ENCODE measurements at places on chromosomes 2 and 18.

GRCh38 chr2:168568476-168569267 is 112.6 kb downstream of the CERS6 start:
- no peak for DNase-seq

DNA sequence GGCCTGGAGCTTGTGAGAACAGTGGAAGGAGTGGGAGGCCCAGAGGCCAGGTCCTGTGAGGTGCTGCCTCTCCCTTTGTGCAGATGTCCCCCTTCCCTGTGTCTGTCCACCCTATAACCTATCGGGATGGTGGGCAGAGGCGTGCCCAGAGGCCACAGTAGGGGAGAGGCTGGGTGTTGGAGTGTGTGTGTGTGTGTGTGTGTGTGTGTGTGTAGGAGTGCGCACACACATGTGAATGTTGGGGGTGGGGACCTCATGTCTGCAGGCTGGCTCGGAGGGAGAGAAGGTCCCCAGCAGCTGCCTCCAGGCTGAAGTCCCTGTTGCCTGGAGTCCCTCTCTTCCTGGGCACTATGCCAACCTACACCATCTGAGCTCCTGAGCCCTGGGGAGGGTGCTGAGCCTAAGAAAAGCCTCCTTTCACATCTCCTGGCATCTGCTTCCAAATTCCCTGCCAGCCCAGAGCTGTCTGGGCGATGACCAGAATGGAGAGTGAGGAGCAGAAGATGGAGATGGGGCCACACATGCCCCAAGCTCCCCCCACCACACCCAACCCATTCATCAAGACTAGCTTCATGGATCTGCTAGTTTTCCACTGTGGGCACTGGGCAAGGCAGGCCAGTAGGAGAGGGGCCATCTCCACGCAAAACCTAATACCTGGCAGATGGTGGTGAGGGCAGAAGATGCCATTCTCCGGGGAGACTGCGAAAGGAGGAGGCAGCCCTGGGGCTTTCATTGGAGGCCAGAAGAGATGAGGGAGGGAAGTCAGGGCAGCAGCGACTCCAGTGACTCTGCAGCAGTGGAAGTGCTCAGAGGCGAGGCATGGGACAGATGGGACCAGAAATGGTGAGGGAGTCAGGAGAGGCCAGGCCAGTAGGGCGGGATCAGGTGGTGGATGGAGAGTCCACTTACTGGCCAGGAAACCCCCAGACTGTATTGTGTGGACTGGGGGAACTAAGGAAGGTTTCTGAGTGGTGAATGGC is 20.3 kb downstream of the KCNK3 start:
- no peak for DNase-seq

- DNase-seq: peak; percentile 54
Measured at GRCh38 chr2:23384551-23385343, at the start of gene KLHL29. Gene KLHL29 (plus strand): TSS chr2:23385179. CDS start chr2:23562197, 177,018 bp downstream.

DNA sequence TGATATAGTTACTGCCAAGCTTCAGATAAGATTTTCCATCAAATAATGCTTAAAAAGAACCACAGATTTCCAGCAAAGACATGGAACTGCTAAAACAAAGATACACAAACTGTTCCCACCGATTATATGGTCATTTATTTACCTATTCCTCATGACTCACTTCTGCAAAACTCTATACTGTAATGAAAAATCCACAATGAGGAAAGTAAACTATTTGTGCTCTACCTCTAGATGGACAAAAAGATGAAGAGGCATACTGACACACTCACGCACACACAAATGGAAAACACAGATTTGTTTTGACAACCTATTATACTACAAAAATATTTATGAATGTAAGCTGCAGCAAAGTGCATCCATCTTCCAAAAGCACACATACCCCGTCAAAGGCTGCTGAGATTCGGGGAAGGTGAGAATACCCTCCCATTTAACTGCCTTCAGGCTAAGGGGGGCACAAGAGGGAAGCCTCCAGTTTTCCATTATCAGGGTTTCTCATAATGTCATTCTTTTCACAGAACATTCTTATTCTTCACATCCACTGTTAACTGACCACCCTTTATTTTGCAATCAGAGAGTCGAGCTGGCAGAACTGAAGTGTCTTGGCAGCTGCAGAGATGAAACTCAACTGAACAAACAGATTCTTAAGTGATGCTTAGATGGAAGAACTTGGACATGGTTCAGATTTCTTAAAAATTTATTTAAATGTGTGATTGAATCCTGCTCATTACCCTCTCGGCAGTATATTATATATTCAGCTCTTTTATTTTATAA is 115.9 kb upstream of the TANK start:
- no peak for DNase-seq

DNA sequence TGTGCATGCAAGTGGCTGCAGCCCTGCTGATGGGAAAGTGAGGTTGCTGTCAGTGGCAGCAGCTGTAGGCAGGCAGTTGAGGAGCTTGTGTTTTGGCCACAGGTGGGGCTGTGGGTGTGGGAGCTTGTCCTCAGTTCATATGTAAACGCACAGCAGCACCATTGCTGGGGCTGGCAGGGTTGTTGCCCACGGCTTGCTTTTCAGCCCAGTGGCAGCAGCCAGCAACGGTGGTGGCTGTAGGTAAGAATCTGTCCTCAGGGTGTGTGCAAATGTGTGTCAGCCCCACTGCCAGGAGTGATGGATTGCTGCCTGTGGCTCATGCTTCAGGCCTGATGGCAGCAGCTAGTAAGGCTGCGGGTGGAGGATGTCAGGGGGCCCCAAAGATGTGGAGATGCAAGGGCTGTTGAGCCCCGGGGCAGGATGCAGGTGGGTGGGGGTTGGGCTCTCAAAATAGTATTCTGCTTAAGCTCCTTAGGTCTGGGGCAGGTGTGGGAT is 141.3 kb upstream of the THUMPD2 start:
- DNase-seq: no peak

GRCh38 chr2:145655165-145655765 is 1135.3 kb upstream of the ZEB2 start:
- no peak for DNase-seq

GRCh38 chr2:231181860-231182512 is 16.4 kb upstream of the ARMC9 start:
- no peak for DNase-seq

DNA sequence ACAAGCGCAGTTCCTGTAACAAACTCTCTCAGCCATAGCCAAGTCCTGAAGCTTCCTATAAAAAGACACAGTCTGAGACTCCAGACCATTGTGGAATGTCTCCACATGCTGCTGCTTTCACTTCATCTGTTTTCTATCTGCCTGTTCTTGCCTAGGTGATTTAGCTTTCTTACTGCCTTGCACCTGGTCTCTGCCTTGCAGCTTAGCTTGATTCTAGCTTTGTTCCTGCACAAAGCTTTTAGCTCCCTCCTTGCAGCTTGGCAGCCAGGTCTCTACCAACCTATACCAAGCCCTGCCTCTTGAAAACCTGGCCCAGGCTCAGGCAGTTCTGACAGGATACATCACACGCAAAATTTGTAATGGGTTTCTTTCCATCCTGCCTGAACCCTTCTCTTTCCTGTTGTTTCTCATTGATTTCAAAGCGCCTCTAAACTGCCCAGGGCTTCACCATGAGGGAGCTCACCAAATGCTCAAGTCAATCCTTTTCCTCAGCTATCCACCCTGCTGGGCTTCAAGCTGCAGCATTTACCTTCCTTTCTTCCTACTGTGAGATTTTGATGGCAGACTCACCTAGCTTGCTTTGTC is 941.3 kb upstream of the NXPH2 start:
- no peak for DNase-seq

DNA sequence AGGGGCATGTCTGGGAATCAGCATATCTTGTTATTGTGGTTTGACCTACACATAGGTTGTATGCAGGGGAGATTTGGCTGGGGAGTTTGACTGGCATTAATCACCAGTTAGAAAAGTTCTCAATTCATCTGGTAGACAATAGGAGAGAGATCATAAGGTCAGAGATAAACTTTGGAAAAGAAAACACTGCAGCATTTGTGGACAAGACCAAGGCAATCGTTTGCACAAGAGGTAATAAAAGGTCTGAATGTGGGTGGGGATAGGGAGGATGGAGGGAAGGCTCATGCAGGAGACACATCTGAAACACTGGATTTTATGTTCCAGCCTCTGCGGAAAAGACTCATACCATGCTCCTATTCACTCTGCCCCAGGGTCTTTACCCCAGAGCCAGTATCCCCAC is 136.9 kb downstream of the MAIP1 start:
- no peak for DNase-seq

GRCh38 chr2:238974501-238975166 is 126.7 kb downstream of the TWIST2 start:
- no peak for DNase-seq

DNA sequence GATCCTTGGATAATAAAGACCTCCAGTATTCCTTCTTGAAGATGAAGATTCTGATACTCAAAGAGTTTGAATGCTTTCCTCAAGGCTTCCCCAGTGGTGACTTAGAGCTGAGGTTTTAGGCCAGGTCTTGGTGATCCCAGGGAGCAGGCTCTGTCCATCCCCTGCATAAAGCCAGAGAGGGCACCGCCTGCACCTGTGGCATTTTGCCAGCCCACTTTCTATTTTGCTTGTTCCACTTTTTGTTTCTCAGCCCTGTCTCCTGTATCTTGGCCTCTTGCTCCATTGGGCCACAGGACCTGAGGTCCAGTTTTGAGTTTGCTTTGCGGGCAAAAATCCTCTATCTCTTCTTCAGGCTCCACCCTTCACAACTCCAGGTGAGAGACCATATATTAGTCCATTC is 6.7 kb upstream of the SCYGR1 start:
- no peak for DNase-seq

DNA sequence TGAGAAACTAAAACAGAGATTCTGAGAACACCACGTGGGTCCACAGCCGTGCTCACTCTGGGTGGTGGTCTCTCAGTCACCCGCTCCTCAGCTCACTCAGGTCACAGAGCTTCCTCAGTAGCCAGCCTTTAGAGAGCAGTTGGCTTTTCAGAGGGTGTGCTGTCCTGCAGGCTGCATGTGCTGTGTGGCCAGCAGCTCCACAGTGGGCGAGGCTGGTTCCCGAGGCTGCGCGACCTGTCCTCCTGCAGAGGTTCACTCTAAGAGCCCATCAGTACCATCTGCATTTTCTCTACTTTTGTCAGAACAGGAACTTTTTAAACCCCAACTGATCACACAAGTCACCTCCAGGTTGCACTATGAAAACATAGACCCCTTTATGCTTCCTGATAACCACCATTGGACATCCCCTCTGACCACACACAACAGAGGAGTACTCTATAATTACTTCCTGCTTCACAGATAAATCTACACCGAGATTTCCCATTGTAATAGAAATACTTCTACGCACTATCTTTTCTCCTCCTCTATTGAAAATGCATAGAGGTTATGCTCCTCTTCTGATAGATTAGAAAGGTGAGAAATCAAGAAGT is 93.1 kb downstream of the GYPC start:
- no peak for DNase-seq

DNA sequence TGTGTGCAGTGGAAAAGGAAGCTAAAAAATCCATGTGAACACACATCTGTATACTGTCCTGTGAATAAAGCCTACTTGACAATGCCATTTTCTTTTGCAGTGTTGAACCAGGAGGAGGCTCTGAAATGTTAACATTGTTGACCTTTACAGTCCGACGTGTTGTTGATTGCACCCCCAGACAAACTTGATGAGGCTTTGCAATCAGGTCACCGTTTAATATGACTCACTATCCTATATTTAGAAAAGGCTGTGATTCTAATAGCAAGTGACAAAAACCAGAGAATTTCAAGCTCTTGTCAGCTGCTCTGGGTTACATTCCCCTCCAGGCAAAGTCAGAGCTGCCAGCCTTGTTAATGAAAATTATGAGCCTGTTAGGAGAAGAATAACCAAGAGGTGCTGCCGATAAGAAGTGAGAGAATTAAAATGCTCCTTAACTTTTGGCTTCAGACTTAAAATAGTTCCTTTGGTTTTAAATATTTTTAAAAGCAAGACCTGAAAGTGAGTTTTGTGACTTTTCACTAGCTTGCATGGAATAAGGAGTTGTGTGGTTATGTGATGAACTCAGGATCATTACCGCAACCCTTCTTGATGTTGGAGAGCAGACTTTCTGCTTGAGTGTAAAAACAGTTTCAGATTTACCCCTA is 162.1 kb downstream of the QPCT start:
- no peak for DNase-seq

All from stimulated activated naive CD4-positive, alpha-beta T cell (primary cell).